ENCODE measurements at places on chromosomes 16 and 17. TPM values are rescaled to one million over a fixed set of nuclear protein-coding genes. Genes with fewer than 3 reads are reported as not detected.

Gene ARHGDIG
- polyA plus RNA-seq, result 0.12 TPM

Gene DNAH9
- 0.05 TPM for polyA plus RNA-seq

Gene NFE2L1
- 620 TPM for polyA plus RNA-seq

Gene ITPRIPL2
- 8.2 TPM for polyA plus RNA-seq

Gene LDHD
- 37.5 TPM for polyA plus RNA-seq

Gene AOC3
- polyA plus RNA-seq, result 5.9 TPM

Gene CAPNS2
- not detected for polyA plus RNA-seq

Gene ARL6IP1
- 15.9 TPM for polyA plus RNA-seq

Gene SOX15
- 0.20 TPM for polyA plus RNA-seq

Gene BAHCC1
- polyA plus RNA-seq, result 6.6 TPM

Gene FTSJ3
- 41.9 TPM for polyA plus RNA-seq

Gene SMIM36
- polyA plus RNA-seq, result not detected

Gene CFAP97D1
- not detected for polyA plus RNA-seq

Gene SLC5A11
- polyA plus RNA-seq, result not detected

Gene HS3ST6
- polyA plus RNA-seq, result not detected

Gene ATXN2L
- 37.2 TPM for polyA plus RNA-seq

Gene KATNB1
- polyA plus RNA-seq, result 15.6 TPM

Gene GNAO1
- polyA plus RNA-seq, result 0.35 TPM

Gene WNT9B
- polyA plus RNA-seq, result not detected

Gene CCDC200
- 0.41 TPM for polyA plus RNA-seq

Gene ZNF597
- 0.98 TPM for polyA plus RNA-seq

Gene KRTAP9-2
- polyA plus RNA-seq, result not detected

Gene CIBAR2
- polyA plus RNA-seq, result not detected

Gene RTN4RL1
- 1.8 TPM for polyA plus RNA-seq

Gene TOP3A
- 13.6 TPM for polyA plus RNA-seq

Gene CES5A
- 0.03 TPM for polyA plus RNA-seq

Gene SSTR5
- 0.13 TPM for polyA plus RNA-seq

Gene PHB1
- 210 TPM for polyA plus RNA-seq

Gene PRDM7
- polyA plus RNA-seq, result not detected

Gene KRTAP1-5
- not detected for polyA plus RNA-seq

Gene MYH2
- polyA plus RNA-seq, result 809 TPM

Gene MIS12
- 28.9 TPM for polyA plus RNA-seq

Gene SRCIN1
- 0.04 TPM for polyA plus RNA-seq

Gene B4GALNT2
- polyA plus RNA-seq, result not detected

Gene PPL
- 3.8 TPM for polyA plus RNA-seq

Gene TMC5
- polyA plus RNA-seq, result not detected

Gene PRR35
- polyA plus RNA-seq, result not detected

Gene ODAD4
- polyA plus RNA-seq, result 0.63 TPM

Gene CHRNE
- polyA plus RNA-seq, result 0.70 TPM

Gene CCL16
- polyA plus RNA-seq, result not detected

Gene ARL5C
- polyA plus RNA-seq, result not detected

Gene ZSCAN10
- polyA plus RNA-seq, result not detected

Gene TBX21
- polyA plus RNA-seq, result 0.12 TPM

Gene COPRS
- polyA plus RNA-seq, result 55.5 TPM

Gene MT2A
- 1,603 TPM for polyA plus RNA-seq

Gene KRTAP16-1
- polyA plus RNA-seq, result not detected

Gene KRT27
- 0.01 TPM for polyA plus RNA-seq

Gene ALOX12B
- polyA plus RNA-seq, result not detected

Gene ICAM2
- polyA plus RNA-seq, result 20.4 TPM

Gene CDYL2
- polyA plus RNA-seq, result 0.30 TPM

Gene CBFA2T3
- polyA plus RNA-seq, result 2.6 TPM

Gene VAT1L
- polyA plus RNA-seq, result 0.05 TPM

Gene CACNB1
- polyA plus RNA-seq, result 196 TPM

Gene DRC7
- not detected for polyA plus RNA-seq

Gene EXOC3L1
- polyA plus RNA-seq, result 0.84 TPM

Gene KRTAP4-1
- polyA plus RNA-seq, result not detected

Gene PRCD
- polyA plus RNA-seq, result 1.2 TPM

Gene ZDHHC1
- 1.7 TPM for polyA plus RNA-seq

Gene SCIMP
- polyA plus RNA-seq, result 0.55 TPM
